ENCODE measurements at places on chromosomes 11 and 22. TPM values are rescaled to one million over a fixed set of nuclear protein-coding genes. Genes with fewer than 3 reads are reported as not detected.

The OR56A3 gene
- total RNA-seq: not detected

- DNase-seq: no peak
Measured at GRCh38 chr11:20535271-20535881, 64.0 kb upstream of the SLC6A5 start.

- no peak for DNase-seq
Measured at GRCh38 chr22:50703726-50704509, 31.3 kb downstream of the SHANK3 start.

GRCh38 chr11:125250318-125251213 is 86.0 kb downstream of the PKNOX2 start:
- DNase-seq: no peak

GRCh38 chr22:25120761-25121212 is 78.9 kb upstream of the CRYBB3 start:
- peak; percentile 69 for DNase-seq

- DNase-seq: no peak
Measured at GRCh38 chr22:25661073-25661472, 80.9 kb upstream of the MYO18B start.

- DNase-seq: peak; percentile 47
Measured at GRCh38 chr11:130787092-130787616, 129.1 kb downstream of the SNX19 start.

Measured in mucosa of gallbladder (tissue), 1 donor.